ENCODE measurements at places on chromosomes 4 and X. TPM values are rescaled to one million over a fixed set of nuclear protein-coding genes. Genes with fewer than 3 reads are reported as not detected.

Gene SLC25A43
- total RNA-seq, result 8.9 TPM

Gene MAP3K15
- total RNA-seq, result 3.1 TPM

Gene LIMCH1
- 1.5 TPM for total RNA-seq

DNA sequence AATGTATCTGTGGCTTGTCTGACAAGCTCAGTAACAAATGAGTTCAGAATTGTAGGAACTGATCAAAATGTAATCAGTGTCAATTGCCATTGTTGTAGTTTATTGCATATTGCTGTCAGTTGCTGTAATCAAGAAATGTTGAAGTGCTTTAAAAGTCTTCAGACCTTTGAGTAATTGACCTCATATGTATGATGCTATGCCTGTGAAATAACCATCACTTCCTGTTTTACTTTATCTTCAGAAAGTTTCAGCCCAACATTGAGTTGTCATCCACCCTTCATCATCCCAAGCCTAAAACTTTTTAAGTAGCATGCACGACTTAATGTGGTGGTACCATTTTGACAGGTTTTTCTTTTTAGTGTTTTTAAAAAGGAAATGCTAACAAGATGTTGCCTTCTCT is 212.4 kb downstream of the ARHGAP10 start:
- DNase-seq, result no peak

- DNase-seq, result no peak
These were observed 136.7 kb upstream of the POF1B start for GRCh38 chrX:85516131-85516530.

DNA sequence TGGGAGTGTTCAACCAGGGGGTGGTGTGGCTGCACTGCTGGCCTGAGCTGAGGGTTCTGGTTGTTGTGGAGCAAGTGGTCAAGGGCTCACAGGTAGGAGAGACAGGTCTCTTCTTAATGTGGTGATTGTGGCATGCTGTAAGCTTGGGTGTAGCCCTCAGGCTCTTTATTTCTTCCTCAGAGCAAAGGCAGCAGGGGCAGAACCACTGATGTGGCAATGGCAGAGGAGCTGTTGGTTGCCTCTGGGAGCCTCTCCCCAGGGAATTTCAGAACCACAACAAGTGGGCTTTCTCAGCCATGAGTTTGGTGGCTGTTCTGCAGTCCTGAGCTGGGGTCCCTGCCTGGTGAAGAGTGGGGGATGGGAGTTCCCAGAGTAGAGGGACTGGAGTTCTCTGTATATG is 1017.2 kb downstream of the SH3BGRL start:
- DNase-seq, result no peak

DNA sequence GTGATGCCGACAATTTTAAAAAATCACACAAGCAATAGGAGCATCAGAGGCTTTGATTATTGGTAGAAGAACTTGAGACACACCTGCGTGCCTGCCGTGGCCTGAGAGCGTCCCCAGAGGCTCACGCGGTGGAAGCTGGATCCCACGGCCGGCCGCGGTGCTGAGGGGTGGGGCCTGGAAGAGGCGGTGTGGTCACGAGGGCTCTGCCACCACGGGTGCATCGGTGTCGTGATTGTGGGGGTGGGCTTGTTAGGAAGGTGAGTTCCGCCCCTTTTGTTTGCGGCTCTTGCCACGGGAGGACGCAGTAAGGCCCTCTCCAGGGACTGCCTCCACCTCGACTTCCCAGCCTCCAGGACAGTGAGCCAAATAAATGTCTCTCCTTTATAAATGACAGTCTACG is 77.2 kb upstream of the ADRA2C start:
- no peak for DNase-seq

DNA sequence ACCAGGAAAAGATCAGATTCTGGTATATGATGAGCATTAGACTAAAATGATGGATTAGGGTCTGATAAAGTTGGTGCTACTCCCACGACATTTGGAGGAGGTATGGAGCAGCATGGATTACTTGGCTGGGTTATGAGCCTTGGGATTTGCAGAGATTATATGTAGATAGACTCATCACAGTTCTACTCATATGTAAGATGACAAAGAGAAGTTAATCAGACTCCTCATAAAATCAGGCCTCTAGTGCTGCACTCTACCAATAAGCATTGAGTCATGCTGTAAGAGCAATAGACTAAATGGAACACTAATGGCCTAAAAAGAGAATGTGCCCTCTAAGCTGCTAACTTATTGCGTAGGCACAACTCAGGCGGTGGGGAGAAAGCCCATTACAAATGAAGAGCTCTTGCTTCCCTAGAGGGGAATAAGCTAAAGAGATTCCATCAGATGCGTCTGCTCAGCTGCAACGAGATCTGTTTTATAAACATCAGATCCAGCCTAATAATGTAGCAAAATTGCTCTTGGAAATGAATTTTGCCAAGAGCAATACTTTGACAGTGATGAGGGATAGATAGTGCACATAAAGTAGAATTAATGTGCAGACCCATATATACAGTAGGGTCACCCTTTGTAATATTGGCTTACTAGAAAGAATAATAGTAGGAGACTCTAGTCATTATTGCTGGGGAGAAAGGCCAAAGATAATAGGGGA is 17.5 kb downstream of the LIAS start:
- no peak for DNase-seq

DNA sequence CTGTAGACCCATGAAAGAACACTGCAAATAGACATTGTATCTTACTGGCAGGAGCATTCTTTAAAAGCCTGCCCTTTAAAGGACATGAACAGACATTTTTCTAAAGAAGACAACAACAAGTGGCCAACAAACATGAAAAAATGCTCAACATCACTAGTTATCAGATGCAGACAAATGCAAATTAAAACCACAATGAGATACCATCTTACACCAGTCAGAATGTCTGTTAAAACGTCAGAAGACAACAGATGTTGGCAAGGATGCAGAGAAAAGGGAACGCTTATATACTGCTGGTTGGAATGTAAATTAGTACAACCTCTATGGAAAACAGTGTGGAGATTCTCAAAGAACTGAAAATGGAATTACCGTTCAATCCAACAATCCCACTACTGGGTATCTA is 77.2 kb downstream of the ATP10D start:
- no peak for DNase-seq

- no peak for DNase-seq
These were observed 74.0 kb downstream of the MAOB start for GRCh38 chrX:43808231-43808630.

All from GM23338 (cell line).